ENCODE measurements at places on chromosomes 11 and 22. TPM values are rescaled to one million over a fixed set of nuclear protein-coding genes. Genes with fewer than 3 reads are reported as not detected.

DNA sequence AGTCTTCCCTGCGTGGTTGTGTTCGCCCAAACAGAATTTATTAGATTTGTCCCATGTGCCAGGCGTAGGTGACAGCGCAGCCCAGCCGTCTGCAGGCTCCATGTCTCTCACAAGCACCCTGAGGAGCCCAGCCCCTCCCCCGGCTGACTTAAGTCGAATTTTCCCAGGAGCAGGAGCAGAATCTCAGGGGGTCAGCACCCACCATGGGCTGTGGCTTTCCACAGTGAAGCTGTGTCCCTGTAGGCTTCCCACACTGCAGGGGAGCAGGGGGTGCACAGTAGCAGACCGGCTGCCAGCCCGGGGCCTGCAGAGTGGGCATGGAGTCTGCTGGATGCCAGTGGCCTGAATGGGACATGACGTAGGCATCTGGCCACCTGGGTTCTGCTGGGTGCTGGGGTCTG lies 16.0 kb downstream of the PARVG start:
- DNase-seq: no peak

DNA sequence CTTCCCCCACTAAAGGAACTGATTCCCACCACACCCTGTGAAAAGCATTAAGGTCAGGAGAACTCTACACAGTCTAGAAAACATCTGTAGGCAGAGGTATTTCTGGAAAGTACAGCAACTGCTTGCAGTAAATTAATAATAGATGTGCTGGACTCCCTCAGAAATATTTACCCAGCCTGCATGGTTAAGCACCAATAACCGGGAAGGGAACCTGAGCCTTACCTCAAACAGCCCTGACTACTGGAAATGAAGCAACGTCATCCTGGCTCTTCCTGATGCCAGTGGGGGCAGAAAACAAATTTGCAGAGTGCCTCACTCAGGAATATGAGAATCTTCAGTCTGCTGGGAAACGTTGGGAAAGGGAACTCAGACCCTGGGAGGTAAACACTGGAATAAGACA lies 318.1 kb downstream of the TENM4 start:
- no peak for DNase-seq

DNA sequence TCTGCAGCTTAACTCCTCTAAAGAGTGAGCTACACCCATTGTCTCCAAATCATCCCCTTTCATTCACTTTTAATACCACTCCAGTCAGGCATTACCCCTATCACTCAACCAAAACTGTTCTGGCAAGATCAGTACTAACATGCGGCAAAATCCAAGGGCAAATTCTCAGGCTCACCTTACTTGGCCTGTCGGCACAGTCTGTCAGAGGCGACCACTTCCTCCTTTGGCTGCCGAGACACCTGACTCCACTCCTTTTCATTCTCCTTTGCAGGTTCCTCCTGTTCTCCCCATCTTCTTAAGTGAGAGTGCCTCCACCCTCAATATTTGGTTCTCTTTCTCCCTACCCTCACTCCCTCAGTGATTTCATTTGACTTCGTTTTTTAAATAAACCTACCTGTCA lies 4.2 kb downstream of the C11orf91 start:
- DNase-seq: no peak

NAALAD2 gene
- total RNA-seq: 38.9 TPM

CCDC89 gene
- 1.4 TPM for total RNA-seq

MIOX gene
- total RNA-seq: not detected
